ENCODE measurements at places on chromosomes 7 and 10.

DNA sequence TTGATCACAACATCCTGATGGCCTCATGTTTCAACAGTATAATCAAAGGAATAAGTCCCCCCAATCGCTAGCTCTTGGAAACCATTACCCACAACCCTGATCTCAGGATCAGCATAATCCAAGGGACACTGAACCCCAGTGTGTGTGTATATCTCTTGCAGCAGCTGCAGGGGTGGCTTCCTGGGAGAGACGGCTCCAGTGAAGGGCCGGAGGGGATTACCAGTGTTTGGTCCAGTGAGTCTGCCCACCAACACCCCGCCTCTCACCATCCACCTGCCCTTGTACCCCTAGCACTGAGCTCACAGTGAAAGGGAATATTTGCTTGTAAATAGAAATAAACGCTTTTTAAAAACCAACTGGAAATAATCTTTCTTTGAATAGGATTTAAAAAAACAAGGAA lies 63.1 kb downstream of the FAM53B start:
- DNase-seq: no peak

- no peak for DNase-seq
These were observed 258.1 kb downstream of the TWIST1 start for GRCh38 chr7:18859318-18859717.

GRCh38 chr7:98647326-98647725 lies 30.2 kb downstream of the NPTX2 start:
- no peak for DNase-seq

DNA sequence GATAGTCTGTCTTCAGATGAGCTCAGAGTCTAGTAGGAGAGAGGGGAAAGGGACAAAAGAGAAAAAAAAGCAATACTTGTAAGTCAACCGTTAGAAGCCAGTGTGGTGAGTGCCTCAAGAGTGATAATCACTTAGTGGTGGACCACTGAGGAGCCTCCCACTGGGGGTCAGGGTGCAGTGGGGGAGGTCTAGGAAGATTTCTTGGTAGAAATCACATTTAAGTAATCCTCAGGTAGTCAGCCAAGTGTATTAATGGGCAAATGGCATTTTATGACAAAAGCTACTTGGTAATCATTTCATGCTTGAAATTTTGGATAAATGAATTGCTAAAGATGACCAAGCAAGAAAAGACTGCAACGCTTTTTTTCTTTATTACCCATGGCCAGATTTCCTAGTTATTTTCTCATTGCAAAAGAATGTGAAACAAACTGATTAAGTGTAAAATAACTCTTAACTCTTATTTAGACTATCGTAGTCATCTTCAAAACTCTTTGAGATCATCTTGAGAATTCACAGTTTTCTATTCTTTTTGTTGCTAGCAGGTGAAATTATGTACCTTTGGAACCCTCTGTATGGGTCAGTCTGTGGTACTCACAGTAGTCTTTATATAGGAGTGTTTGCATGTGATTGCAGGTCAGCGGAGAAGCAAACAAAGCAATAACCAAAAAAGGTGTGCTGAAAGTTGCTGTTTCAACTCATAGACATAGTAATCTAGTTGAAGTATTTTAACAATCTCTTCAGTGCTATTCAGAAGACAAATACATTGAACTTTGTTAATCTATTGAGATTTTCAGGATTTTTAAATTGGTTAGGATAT lies 63.9 kb downstream of the PPP1R9A start:
- no peak for DNase-seq

DNA sequence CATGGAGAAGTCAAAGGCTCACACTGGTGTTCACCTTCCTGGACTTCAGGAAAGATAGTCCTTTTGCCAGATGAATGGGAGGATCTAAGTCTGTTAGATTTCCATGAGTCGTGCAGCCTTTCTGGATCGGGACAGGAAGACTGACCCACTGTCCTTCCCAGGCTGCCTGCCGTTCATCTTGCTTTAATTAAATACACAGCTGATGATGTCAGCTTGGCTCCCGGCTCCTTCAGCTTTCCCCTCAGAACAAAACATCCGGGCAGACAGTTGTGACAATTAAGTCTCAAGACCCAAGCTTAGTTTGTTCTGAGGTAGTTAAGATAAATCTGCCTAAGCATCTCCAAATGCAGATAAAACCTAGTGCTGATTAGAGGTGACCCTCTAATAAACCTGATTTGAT lies 58.6 kb downstream of the AUTS2 start:
- DNase-seq: no peak

GRCh38 chr10:113480851-113481502 lies 71.9 kb upstream of the HABP2 start:
- no peak for DNase-seq

Measured in D721Med (cell line).